ENCODE measurements at places on chromosomes 5 and 9.
A peak's percentile ranks its signal among the peaks of the same experiment; 100 is the strongest.

DNA sequence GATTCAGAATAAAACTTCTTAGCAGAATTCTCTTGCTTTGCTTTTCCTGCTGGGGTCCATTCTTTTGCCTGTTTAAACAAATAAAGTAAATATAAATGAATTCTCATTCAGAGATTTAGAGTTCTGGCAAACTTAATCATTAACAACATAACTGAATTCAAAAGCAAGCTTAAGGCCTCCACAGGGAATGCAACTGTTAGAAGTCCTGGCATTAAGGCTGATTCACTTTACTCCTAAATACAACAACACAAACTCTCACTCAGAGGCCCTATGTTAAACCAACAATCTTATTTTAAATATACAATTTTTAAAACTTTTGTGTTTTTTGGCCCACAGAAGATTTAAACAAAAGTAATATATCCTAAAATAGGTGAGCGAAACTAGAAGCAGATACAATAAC lies 178.3 kb downstream of the AP3B1 start:
- no peak for DNase-seq

- no peak for DNase-seq
Observed at GRCh38 chr5:64213531-64213930, 47.9 kb downstream of the RNF180 start.

DNA sequence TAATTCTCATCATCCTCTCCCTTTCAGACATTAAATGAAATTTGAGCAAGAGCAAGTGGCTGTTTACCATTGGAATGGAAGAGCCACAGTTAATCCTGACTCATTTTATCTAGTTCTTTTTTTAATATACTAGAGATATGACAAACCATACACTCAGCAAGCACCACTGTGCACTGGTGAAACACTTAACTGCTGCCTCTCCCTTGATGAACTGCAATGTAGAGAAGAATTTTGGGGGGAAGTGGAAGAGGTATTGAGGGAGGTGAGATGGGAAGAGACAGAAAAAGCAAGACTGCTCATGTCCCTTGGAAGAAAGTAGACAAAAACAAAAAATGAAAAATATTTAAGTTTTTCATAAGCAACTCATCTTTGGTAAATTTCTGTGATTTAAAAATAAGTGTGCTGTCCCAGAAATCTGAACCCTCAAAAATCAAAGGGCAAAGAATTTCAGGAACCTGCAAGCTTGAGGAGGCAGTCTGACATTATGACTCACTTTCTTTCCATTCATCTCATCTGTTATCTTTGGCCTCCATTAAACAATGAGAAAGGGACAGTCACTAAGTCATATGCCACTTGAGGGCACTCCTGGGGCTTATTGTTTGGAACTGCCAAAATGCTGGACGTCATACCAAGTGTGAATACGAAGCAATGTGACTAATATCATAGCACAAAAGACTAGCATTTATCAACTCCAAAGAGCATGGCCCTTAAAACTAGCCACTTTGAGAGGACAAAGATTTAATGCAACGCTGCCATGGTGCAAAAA lies 566.8 kb upstream of the DMAC1 start:
- DNase-seq = no peak

- no peak for DNase-seq
Observed at GRCh38 chr9:6498982-6499381, 86.0 kb downstream of the UHRF2 start.

DNA sequence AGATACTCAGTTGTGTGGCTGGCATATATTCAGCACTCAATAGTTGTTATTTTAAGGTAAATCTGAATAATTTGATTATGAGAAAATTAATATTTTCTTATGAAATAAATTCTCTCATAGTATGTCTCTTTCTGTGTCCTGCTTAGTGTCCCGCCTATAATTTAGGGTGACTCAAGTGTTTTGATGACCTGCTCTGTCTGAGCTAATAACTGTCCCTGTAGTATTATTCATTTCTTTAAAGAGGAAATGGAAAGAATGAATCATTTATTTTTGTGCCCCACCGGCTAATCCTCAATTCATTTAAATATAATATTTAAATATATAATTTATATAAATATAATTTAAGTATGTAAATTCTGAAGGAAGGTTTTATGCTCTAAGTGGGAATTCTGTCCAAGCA lies 4.1 kb downstream of the SLC1A1 start:
- no peak for DNase-seq

DNA sequence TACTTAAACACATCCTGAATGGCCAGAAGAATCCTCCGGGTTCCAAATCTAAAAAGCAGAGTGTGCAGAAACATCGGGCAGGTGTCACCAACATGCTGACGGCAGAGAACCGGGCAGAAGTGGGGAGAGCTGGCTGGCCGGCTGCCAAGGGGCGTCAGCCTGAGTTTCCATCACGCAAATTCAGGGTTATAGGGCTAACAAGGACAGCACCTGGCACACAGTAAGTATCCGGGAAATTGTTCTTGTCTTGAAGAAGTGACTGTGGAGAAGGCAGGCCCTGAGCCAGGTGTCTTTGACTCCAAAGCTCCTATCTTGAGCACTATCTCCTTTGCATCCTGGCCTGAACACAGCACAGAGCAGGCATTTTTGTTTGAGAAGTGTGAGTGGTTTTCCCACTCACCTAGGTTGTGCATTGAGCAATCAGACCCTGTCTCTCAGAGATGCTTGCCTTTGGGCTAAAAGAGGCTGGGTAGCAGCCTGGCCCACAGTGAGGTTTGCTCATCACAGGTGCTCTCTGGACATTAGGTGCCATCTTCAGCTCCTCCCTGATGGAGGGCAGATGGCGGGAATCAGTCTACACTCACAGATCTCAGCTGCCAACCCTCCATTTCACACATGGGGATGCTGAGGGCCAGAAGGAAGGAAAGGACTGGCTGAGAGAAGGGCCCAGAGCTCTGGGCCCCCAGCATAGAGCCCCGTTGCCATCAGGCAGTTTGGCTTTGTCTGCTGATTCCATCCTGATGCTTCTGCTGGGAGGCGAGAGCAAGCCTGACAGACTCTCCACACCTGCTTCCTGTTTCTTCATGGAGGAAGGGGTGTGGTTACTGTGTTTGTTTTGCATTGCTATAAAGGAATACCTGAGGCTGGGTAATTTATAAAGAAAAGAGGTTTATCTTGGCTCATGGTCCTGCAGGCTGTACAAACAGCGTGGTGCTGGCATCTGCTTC lies 52.8 kb downstream of the WHRN start:
- peak; percentile 72 for DNase-seq

GRCh38 chr9:96158909-96159575 lies 142.9 kb downstream of the HSD17B3 start:
- DNase-seq = no peak

DNA sequence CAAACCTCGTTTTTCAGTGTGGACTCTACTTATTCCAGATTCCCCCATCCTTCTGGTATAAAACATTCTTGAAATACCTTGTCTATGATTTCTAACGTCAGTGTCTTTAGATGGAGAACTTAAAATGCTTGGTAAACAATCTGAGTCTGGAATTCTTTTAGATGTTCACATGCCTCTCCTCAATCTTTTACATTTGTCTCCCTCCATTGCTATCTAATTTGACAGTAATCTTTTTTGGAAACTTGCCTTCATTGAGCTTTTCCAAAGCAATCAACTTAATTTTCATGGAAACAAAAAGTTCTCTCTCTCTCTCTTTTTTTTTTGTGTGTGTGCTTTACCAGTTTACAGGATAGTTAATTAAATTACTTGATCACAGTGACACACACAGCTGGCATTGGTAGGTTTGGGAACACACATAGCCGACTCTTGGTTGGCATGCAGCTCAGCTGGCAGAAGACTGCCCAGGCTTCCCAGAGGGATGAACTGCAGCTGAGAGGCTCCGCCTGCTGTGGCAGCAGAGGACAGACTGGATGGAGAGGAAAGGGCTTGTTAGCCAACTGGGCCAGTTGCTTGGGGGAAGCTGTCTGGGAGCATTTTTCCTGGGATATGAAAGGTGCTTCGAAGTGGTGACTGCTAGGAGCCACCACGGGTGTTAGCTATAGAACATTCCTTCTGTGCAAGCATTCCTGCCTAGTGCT lies 271.3 kb downstream of the ZSWIM6 start:
- no peak for DNase-seq

GRCh38 chr5:158514986-158515359 lies 584.7 kb downstream of the EBF1 start:
- DNase-seq = no peak

GRCh38 chr9:133225171-133226011 lies 16.3 kb upstream of the OBP2B start:
- no peak for DNase-seq
